T-helper 2 cell treated with Interferon-gamma antibody and Interleukin-4, amounts not matched to agents 5 μg/mL and 100 μg/mL, for 36 hours (primary cell): ENCODE measurements at places on chromosomes 16 and 17.

- no peak for DNase-seq
These were observed 246.6 kb upstream of the DYNLRB2 start for GRCh38 chr16:80294172-80294571.

GRCh38 chr17:57372156-57372555 lies 115.8 kb downstream of the MSI2 start:
- DNase-seq: no peak

DNA sequence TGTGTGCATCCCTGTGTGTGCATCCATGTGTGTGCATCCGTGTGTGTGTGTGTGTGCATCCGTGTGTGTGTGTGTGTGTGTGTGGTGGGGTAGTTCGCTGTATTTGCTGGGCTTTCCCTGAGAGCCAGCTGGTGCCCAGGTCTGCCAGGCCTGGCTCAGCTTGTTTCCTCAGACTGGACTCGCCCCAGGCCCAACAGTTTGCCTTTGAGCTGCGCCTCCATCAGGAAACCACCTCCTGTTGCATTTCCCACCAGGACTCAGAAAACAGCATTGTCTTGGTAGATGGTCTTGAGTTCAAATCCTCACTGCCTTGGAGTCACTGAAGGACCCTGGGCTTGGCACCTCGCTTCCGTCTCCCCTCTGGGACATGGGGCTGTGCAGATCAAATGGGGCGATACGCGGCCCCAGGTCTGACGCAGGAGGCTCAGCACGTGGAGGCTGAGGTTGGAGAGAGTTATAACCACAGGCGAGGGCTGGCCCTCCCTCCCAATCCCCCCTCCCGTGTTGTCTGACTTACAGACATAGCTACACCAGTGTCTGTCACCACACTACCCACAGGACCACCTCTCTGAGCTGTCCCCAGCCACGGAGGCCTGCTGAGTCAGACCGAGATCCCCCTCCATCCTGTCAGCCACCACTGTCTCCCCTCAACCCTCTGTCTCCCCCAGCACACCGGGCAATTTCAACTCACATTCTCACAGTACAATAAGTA lies 4.7 kb downstream of the ITGAE start:
- peak; percentile 80 for DNase-seq

DNA sequence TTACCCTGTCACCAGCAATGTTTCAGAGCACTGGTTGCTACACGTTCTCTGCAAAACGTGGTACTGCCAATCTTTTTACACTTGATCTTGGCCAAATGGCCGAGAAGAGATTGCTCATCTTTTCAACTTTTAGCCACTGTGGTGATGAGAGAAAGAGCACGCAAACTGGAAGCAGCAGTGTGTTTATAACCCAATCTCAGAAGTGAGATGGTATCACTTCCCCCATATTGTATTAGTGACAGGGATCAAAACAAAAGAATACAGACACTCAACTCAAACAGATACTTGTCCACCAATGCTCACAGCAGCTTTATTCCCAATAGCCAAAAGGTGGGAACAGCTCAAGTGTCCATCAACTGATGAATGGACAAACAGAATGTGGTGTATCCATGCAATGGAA lies 72.1 kb upstream of the FA2H start:
- no peak for DNase-seq

DNA sequence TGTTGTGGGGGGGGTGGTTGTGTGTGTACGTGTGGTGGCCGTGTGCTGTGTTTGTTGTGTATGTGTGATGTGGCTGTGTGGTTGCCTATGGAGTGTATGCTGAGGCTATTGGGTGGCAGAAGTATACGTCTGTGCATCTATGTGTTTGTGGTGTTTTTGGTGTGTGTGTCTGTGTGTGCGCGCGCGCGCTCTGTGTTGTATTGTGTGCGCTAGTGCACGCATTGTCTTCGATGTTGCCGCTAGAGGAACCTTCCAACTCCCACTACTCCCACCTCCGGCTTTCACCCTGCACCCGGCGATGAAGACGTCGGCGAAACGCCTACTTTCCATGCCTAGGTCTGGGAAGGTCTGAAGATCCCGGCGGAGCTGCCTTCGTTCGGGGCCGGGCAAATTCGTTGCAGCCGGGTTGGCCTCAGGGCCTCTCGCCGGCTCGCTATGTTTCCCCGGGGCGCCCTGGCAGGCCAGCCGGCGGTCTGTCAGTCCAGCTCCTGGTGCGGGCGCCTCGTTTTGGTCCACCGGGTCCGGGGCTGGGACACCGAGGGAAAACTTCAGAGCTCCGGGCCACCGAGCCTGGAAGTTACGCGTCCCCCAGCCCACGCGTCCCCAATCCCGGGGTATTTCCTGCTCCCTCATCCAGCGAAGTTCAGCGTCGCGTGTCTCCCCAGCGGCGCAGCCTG lies 5.2 kb upstream of the DLX4 start:
- DNase-seq: no peak

DNA sequence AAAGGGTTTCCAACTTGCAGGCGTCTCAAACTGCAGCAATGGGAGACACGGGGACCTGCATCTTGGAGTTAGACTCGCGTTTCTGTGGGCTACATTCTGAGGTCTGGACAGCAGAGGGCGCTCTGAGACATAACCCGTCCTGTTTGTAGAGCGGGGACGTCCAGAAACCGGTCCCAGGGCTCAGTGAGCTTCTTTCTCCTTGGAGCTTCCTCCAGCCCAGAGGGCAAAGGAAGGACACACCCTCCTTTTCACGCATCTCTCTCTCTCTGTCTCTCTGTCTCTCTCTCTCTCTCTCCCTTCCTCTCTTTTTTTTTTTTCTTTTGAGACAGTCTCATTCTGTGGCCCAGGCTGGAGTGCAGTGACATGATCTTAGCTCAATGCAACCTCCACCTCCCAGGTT lies 19.8 kb downstream of the COX4I1 start:
- peak; percentile 75 for DNase-seq

GRCh38 chr16:63157818-63158217 lies 1121.6 kb upstream of the CDH8 start:
- no peak for DNase-seq

DNA sequence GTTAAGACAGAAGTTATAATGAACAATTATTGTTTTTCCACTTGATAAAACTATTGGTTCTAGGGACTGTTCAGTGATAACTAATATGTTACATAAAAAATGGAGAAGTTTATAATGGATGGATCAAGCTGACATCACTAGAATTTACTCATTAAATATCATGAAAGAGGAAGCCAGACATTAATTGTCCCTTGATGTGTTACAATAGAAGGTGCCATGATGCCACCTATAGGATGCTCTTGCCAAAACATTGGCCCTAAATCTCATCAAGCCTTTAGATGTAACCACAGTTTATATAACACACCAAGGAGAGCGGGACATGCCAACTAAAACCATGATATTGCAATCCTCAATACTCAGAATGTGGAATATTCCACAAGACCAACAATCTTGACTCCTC lies 147.9 kb upstream of the MON1B start:
- DNase-seq: no peak

DNA sequence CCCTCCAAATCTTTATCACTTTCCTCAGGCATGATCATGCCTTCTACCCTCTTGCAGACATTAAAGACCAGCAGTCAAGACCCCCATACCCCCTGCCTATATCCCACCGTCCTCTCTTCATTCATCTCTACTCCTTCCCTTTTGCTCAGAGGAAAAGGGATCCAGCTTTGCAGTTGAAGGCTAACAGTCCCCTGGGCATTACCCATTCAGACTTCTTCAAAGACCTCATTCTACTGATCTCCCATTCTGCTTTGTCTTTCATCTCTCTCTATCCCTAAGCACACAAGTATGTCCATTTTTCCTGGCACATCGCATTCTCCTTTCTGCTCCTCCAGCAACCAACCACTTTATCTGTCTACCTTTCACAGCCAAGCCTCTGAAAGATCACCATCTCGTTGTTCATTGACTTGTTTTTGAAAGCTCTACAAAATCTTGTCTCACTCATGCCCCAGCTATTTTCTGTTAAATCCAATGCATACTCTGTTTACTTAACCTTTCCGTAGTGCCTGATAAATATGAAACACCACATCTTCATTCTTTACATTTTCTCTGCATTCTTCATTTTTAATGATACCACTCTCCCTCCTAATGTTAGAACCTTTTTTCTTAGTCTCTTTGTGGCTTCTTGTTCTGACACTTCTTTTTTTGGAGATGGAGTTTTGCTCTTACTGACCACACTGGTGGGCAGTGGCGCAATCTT lies 14.1 kb upstream of the LCMT1 start:
- no peak for DNase-seq

GRCh38 chr16:10566613-10567012 lies 13.8 kb downstream of the EMP2 start:
- no peak for DNase-seq

DNA sequence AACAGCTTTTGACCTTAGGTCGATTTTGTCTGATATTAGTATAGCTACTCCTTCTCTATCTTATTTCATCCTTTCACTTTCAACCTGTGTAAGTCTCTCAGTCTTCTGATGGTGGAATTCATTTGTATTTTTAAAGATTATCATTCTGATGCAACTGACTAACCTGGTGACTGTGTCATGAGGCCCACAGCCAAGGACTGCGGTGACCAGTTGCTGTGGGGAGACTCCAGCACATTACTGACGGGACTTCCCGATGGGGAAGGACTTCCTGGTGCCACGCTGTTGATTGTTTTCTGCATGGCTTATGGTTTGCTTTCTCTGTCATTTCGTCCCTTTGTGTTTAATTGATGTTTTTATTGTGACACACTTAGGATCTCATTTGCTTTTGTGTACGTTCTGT lies 34.2 kb downstream of the RMI2 start:
- peak; percentile 67 for DNase-seq

GRCh38 chr17:13636951-13637350 lies 35.2 kb upstream of the HS3ST3A1 start:
- DNase-seq: no peak

DNA sequence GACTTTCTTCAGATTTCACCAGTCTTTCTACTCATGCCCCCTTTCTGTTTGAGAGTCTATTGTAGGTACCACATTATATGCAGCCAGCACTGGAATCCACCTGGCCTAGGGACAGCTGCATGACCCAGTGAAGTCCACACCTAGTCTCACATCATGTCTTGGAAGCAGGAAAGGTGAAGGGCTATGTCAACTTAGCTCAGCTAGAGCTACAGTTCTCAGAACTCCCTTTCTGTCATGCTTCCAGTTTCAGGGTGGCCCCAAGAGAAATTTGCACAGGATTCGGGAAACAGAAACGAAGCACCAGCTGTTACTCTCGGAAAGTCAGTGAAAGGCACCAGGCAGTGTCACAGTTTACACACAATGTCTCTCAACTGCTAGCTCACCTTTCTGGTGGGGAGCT lies 51.6 kb upstream of the NLRP1 start:
- DNase-seq: no peak

- DNase-seq: no peak
These were observed 28.1 kb upstream of the PECAM1 start for GRCh38 chr17:64418506-64419339.

DNA sequence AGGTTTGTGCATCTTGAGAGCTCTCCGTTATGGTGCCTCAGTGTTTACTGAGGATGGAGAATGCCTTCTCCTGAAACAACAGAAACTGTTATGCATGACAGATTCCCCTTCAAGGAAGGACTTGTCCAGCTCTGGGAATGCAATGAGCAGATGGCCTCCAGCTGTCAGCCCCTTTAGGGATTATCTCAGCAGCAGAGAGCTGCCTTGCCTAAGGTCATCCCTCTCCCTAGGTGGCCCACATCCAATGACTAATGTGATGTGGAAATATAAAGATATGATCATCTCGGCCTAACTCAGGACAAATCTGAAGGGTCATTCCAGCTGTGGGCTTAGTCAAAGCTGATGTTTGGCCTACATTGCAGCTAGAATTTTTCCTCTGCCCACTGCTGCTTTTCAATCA lies 214.3 kb upstream of the N4BP1 start:
- no peak for DNase-seq
